ENCODE measurements at places on chromosomes 7 and 10.

DNA sequence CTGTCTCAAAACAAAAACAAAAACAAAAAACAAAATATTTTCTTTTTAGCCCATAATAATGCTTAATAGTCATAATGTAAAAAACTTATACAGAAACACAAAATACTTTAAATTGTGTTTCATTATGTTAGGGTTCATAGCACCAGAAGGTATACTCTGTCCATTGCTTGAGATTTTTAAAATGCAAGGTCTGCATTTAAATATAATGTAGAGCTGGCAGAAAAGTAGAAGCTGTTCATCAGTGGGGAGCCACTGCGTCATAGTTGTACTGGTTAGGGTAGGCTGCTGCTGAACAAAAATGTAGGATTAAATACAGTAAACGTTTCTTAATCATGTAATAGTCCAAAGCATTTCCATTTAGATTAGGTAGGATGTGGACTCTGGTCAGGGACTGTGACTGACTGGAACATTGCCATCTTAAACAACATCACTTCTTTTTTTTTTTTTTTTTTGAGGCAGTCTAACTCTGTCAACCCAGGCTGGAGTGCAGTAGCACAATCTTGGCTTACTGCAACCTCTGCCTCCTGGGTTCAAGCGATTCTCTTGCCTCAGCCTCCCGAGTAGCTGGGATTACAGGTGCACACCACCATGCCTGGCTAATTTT lies 85.2 kb downstream of the ANKIB1 start:
- no peak for DNase-seq

- no peak for DNase-seq
Measured at GRCh38 chr7:143519411-143520131, 41.9 kb downstream of the TAS2R41 start.

GRCh38 chr7:91892099-91892705 lies 11.7 kb upstream of the MTERF1 start:
- DNase-seq: no peak

DNA sequence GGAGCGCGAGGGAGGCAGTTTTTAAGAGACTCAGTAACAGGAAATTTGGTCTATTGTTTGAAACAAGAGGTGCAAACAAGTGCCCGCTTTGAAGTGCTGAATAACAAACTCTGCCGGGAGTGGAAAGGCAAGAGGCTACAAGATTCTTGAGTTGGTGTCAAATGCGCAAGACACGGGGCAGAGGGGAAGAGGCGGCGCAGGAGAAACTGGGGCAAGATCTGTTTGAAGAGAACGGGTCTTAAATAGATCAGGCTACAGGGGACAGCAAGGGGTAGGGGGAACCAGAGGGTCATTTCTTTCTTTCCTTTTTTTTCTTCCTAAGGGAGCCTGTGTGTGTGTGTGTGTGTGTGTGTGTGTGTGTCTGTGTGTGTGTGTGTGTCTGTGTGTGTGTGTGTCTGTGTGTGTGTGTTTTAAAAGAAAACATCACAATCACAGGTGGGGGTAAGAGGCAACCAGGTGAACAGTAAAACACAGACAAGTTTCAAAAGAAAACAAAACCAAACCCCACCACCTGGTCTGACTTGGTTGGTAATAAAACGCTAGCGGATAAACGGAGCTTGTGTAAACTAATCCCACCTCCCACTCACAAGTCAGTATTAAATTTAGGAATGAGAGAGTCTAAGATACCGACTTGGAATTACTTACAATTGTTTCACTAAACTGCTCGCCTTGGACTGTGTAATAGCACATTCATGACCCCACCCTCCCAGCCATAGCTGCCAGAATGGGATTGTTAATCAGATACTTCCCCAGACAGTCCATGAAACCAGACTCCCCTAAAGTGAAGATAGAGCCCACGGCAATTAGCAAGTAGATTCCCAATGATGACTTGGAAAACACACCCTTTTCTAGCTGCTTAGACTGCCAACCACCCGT lies 13.1 kb upstream of the CUX1 start:
- DNase-seq: no peak

DNA sequence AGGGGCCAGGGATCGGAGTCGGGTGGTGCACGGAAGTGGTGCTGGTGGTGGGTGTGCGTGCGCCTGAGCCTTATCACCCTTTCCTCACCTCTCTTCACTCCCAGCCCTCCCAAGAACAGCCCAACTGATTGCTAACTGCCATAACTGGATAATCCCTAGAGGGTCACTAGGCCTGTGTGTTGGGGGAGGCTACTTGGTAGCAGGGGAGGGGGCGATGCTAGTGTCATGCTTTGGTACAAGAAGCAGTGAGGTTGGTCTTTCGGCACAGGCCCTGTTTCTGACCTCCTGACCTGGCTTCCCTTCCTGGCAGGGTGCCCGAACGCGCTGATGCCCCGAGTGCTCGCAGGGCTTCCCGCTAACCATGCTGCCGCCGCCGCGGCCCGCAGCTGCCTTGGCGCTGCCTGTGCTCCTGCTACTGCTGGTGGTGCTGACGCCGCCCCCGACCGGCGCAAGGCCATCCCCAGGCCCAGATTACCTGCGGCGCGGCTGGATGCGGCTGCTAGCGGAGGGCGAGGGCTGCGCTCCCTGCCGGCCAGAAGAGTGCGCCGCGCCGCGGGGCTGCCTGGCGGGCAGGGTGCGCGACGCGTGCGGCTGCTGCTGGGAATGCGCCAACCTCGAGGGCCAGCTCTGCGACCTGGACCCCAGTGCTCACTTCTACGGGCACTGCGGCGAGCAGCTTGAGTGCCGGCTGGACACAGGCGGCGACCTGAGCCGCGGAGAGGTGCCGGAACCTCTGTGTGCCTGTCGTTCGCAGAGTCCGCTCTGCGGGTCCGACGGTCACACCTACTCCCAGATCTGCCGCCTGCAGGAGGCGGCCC lies 652 bp downstream of the KAZALD1 start:
- no peak for DNase-seq

GRCh38 chr7:99379043-99379577 lies 4.6 kb downstream of the ARPC1B start:
- DNase-seq: no peak

GRCh38 chr10:45373003-45373575 lies 927 bp upstream of the ALOX5 start:
- no peak for DNase-seq

DNA sequence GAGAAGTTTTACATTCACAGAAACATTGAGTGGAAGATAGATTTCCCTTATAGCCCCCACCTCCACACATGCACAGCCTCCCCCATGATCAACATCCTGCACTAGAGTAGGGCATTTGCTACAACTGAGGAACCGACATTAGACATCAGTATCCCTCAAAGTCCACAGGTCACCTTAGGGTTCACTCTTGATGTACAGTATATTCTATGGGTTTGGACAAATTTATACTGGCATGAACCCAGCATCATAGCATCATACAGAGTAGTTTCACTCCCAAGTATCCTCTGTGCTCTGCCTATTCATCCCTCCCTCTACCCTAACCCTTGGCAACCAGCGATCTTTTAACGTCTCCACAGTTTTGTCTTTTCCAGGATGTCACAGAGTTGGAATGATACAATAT lies 64.4 kb downstream of the VSTM4 start:
- no peak for DNase-seq

- DNase-seq: no peak
Measured at GRCh38 chr7:3307435-3307834, 6.4 kb downstream of the SDK1 start.

- no peak for DNase-seq
Measured at GRCh38 chr7:30674876-30675275, 7.4 kb downstream of the CRHR2 start.

DNA sequence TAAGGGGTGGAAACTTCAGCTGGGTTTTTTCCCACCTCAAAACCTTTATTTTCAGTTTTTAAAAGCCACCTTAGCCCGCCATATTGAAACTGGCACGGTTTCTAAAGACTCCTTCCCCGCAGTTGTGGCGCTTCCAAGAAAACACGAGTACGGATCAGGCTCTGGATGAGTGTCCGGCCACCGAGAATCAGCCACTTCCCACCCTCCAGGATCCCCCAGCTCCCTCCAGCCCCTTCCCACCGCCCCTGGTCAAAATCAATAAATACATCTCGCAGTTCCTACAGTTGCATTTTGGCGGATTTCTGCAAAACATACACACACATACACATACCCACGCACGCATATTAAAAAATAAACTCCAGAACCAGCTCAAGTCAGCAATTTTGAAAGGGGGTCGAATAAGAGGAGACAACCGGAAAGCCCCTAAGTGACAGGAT lies 1.1 kb downstream of the SFMBT2 start:
- DNase-seq: no peak

DNA sequence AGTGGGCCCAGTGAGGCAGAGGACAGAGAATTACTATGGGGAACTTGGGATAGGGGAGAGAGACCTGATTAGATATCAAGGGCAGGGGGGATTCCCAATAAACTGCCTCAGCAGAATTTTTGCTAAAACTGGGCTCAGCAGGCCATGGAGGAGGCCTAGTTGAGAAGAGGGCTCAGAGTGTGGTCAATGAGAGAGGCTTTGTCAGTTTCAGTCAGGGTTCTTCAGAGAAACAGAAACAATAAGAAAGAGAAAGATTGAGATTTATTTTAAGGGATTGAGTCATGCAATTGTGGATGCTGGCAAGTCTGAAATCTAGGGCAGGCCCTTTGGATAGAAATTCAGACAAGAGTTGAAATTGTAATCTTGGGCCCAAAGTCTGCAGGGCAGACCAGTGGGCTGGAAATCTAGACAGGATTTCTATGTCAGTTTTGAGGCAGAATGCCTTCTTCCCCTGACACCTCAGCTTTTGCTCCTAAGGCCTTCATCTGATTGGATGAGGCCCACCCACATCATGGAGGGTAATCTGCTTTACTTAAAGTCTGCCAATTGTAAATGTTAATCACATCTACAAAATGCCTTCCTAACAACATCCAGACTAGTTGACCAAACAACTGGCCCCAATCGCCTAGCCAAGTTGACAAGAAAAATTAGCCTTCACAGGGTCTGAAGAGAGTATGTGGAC lies 33.5 kb upstream of the CCSER2 start:
- no peak for DNase-seq

GRCh38 chr7:80882213-80882801 lies 36.5 kb downstream of the SEMA3C start:
- DNase-seq: no peak

DNA sequence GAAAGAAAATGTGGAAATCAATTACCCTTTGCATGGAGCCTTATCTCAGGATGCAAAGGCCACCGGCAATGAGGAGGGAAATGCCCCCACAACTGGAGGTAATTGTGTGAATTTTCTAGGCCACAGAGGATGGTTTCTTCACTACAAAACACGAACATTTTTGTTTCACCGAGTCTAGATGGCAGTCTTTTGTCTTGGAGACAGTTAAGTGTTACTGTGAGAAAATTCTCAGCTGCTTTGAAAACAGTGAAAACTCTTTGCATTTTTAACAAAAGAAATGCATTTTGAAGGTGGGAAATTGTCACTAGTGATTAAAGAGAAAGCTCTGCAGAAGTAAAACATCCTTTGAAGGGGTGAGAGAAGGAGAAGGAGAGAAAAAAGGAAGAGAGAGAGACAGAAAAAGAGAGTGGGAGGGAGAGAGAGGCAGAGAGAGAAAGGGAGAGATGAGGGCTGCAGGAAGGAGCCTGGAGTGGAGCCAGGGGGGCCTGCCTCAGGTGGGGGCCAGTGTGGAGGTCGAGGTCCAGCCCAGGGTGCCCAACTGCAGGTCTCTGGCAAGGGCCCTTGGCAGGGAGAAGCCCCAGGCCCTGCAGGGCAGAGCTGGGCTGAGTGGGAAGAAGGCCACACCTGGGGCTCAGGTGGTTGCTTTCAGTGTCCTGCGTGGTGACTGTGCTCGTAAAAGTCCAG lies 261.4 kb downstream of the ADARB2 start:
- no peak for DNase-seq

DNA sequence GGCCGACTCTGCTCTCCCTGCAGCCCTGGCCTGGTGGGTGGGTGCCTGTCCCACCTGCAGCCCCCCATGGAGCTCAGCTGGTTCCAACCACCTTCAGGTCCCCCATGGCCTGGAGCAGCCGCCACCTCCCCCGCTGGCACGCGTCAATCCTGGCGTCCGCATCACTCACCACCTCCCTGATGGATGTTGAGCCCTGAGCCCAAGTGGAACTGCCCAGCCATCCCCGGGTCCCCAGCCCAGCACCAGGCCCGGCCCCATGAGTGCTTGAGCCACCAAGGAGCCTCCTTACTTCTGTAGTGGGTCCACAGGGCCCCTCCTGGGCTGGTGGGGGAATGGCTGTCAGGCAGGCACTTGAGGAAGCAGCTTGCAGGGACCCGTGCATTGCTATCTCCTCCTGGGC lies 14.6 kb downstream of the AGAP3 start:
- no peak for DNase-seq

GRCh38 chr7:138974675-138975292 lies 6.4 kb downstream of the KIAA1549 start:
- DNase-seq: no peak

- DNase-seq: no peak
Measured at GRCh38 chr10:25481467-25481866, 306.7 kb downstream of the GPR158 start.
